ENCODE measurements at places on chromosomes 12 and 14.

DNA sequence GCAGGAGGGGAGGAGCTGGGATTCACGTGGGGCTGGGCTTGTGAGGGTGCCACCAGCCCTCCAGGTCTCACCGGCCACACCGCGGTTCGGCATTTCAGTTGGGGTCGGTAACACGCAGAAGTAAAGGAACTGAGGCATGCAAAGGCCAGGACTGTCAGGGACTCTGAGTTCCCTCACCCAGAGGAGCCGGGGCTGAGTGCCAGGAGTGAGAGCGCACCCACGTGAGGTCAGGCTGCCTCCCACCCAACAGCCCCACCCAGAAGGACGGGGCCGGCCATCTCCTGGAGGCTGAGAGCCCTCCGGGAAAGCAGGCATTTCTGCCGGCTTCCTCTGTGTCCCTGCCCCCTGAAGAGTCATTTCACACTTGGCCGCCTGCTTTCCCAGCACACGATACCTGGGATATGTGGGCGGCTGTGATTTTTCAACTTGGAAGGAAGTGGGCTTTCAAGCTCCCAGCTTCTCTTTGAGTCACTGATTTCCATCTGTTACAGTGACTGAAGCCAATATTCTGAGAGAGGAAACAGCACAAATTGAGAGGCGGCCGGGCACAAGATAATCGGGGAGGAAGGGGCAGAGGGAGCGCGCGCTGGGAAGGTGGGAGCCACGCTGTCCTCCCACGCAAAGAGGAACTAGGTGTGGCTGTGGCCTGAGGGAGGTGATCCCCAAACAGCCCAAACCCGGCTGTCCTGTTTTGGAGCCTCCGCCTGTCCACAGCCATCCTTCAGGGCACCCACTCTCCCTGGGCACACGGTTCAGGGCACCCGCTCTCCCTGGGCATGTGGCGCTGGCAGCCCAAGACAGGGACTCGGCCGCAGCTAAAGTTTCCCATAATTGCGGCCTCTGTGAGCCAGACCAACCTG lies 19.0 kb downstream of the GALNT9 start:
- DNase-seq = no peak

GRCh38 chr14:68961781-68962584 lies 17.1 kb downstream of the ACTN1 start:
- DNase-seq = no peak

DNA sequence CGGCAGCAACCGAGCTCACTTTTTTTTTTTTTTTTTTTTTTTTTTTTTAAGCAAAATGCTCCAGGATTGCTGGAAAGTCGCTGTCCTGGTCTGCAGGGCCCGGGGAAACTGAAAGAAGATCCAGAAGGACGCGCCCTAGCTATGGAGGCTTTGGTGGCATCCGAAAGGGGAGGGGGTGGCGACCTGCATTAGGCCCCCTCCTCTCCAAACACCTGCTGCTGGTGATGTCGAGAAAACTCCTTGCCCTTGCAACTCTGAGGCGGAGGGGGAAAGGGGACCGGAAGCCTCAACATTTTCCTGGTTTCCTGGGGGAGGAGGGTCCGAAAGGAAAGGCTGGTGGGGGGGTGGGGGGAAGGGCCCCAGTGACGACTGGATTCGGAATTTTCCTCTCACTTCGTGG lies 421.1 kb downstream of the VRK1 start:
- no peak for DNase-seq

GRCh38 chr12:32312049-32312670 lies 87.2 kb upstream of the FGD4 start:
- no peak for DNase-seq

DNA sequence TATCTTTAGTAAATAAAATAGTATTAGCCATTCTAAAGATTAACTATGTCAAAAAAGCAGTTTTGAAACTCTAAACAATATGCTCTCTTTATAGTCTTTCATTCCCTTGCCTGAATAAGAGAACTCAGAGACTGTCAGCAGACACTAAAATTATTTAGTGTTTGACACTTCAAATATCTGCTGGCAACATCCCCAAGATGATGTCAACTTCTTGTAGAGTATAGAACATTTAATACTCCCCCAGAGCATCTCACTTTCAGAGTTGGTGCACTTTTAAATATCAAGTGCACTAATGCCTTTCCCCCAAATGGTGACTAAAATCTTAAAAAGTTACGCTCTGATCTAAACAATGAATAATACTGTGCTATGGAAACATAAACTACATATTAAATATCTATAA lies 374.9 kb downstream of the SLC6A15 start:
- no peak for DNase-seq

DNA sequence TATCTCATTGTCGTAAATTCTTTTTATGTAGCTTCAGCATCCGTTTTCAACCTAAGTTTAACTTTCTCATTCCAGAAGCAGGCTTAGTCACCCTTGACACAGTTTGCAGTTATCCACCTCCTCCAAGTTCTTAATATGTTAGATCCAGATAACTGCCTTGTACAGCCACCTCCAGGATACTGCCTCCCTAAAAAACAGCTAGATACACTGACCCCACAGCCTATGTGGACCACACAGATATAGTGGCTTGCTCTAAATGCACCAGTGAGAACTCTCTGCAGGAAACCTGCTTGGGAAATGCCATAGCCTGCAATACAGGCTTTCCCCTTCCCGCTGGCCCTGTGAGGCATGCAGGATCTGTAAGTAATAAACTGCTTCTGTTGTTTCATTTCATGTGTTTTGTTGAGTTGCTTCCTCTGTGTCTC lies 11.1 kb upstream of the RTL1 start:
- no peak for DNase-seq

DNA sequence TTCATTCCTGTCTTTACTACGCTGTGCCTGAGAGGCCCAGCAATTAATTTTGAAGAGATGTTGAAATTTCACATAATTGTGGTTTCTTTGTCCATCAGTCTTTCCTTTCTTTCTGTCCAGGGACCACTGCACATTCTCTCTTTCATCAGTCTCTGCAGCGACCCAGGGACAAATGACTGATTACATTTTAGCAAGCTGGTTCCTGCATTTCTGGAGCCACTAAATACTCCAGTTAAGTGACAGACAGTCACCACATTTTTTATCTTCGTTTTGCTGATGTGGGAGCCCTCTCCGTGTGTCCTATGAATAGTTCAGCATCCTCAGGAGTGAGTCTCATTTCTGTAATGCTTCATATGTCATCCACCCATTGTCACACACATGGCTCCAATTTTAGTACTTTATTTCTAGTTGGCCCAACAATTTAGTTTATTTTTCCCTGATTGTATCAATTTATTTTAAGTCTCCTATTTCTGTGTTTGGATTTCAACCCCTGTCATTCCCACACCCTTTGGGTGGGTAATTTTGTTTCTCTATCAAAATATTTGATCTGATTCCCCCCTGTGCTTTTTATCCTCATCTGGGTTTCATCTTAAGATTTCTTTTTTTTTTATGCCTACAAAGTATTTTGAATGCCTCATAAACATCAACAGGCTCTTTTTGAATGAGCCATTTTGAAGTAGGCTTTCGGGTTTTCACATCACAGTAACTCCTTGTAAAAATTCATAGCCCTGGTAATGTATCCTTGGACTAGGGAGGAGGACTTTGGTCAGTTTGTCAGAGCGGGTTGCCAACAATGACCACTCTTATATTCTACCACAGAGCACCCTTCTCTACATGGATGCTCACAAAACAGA lies 1196.5 kb downstream of the GALC start:
- DNase-seq = no peak

GRCh38 chr12:59041241-59042121 lies 121.2 kb upstream of the LRIG3 start:
- no peak for DNase-seq

DNA sequence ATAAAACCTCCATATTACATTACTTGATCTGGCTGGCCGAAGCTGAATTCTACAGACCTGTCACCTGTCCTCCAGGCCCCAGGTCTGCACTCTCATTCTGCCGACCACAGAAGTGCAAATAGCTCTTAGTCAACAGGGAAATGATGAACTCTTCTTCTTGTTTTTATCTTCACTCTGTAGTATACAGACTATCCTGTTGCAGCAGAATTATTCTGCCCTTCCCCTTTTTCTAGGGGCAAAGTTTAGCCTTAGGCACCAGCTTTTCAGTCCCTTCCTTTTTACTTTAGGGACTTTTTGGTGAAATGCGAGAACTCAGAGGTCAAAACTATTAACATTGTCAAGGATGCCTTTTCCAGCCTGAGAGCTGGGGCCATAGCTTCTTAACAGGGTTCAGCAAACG lies 229.6 kb upstream of the EGLN3 start:
- no peak for DNase-seq

DNA sequence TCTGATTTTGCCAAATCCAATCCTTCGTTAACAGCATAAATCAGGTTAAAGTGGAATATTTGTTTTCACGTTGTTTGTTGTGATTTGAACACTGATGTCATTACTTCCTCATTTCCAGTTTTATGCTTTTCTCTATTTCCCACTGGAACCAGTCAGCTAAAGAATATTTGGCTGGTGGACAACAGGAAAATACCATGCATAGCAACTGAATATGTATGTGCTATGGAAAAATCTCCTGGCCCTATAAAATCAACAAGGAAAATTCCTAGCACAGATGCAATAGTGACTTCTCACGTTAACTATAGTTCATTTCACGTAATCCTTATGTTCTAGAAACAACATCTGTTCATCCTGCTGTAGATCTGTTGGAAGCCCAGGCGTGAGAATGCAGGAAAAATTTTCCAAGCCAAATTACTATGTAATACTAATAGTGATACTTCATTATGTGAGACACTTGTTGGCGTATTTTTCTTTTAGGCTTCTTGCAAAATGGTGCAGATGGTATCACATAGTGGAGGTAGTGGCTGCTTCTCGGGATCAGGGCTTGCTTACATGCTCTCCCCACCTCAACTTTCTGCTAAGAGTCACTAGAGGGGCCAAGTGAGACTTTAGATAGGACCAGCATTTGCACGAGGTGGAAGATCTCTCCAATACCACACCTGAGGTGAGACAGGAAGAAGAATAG lies 86.3 kb upstream of the USP44 start:
- no peak for DNase-seq

GRCh38 chr14:94227029-94227428 lies 52.9 kb downstream of the PPP4R4 start:
- no peak for DNase-seq

Measured in right forelimb (tissue), 1 donor.